Trophoblast cell (in vitro differentiated cells and primary cell): ENCODE measurements at places on chromosomes 3 and 15.

GRCh38 chr3:16511681-16512434 is 1.6 kb downstream of the RFTN1 start:
- DNase-seq, result peak; percentile 12

GRCh38 chr15:92579486-92579885 is 76.1 kb downstream of the FAM174B start:
- DNase-seq, result no peak

DNA sequence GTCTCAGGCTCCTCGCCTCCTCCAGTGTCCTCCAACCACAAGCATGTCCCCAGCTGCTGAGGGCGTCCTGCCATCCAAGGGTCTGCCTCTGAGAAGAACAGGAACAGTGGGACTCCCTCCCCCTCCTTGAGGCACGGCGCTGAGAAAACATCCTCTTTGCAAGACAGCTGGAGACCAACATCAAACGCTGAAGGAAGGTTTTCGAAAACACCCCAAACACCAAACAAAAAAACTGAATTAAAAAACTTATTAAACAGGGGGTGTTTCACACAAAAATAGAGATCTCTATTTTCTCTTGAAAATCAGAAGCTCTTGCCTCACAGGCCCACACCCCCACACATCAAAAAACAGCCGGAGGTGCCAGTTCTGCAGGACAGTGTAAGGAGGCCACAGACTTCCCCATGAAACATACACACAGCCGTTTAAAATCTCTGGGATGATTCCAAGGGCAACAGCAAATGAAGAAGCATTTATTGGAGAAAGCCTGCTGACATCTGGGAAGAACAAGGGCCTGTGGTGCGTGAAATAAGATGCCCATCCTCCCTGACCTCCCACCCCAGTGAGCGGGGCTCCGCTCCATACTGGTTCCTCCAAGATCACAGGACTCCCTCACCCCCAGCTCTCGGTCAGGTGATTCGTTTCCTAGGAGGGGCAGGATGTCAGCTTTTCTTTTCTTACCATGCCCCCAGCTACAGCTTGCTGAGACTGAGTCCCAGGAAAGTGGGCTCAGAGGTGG is 71.3 kb downstream of the NUP210 start:
- no peak for DNase-seq

DNA sequence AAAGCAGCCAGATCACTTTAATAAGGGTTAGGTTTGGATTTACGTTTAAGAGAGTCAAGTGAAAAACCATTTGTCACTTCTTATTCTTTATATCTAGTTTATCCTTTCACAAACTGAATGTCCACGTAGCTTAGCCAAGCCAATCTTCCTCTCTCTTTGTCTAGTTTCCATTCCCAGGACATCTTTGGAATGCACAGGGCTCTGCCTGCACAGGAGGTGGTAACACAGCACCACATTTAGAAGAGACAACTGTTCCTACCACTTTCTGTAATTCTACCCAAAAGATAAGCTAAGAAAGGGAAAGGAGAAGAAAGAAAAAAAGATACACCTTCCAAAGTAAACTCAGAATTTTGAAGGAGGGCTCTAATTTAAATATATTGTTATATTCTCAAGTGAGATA is 67.9 kb downstream of the IGSF11 start:
- DNase-seq, result no peak

- DNase-seq, result no peak
Observed at GRCh38 chr15:74182131-74182530, 8.6 kb downstream of the ISLR start.

DNA sequence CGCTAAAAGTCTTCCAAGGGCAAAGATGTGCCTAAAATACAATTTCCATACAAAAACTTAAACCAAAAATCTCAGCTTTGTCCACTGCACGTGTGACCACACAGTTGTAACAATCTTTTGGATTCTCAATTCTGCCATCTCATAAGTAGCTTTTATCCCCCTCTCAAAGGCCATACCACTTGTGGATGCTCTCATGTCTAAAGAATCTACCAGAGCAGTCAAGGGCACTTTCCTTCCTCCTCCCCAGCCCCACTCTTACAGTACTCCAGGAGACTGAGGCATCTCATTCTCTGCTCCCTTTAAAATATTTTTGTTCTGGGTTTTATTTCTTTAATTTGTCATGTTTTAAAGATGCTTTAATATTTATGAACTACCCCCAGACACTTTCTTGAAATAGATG is 102.3 kb upstream of the PFN2 start:
- no peak for DNase-seq

DNA sequence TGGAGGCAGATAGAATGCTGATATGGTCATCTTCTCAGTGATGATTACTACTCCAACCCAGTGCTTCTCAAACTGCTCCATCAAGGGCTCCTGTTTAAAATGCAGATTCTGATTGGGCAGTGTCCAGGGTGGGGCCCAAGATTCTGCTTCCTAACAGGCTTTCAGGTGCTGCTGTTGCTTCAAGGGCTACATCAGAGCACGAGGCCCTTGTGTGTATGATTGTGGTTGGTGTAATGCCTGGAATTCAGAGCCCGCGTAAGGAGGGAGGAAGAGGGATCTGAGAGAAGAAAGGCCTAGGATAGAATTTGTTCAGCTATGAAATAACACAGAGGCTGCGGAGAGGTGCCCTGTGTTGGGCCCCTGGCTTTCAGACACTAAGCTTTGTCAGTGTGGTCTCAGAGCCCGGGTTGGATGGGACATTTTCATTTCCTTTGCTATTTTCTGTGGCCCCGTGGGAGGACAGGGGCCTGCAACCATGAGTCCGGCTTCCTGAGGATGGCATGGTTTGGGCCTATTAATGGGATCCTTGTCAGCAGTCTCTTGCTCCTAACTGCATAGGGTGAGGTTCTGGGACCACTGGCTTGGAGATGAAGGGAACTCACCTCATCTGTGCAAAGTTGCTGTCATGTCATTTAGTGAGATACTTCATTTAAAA is 53.0 kb downstream of the ATP1B3 start:
- no peak for DNase-seq

DNA sequence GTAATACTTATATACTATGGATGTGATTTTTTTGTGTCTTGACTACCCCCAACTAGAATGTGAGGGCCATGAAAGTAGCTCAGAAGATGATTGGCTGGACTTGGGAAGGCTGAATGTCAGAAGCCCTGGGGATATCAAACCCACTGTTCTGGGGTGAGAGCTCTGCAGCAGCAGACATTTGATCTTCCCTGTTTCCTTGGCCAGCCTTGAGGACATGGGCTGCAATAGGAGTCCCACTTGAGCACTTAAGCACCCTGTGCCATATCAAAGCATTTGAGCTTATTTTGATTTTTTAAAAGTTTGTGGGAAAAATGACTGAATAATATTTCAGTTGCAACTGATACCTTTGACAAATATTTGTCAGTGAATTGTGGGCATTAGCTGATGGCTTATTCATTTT is 21.7 kb downstream of the GTF2E1 start:
- DNase-seq, result no peak

- no peak for DNase-seq
Observed at GRCh38 chr15:85408270-85408746, 27.9 kb downstream of the AKAP13 start.

- DNase-seq, result no peak
Observed at GRCh38 chr3:123129092-123129491, 62.3 kb downstream of the PDIA5 start.

DNA sequence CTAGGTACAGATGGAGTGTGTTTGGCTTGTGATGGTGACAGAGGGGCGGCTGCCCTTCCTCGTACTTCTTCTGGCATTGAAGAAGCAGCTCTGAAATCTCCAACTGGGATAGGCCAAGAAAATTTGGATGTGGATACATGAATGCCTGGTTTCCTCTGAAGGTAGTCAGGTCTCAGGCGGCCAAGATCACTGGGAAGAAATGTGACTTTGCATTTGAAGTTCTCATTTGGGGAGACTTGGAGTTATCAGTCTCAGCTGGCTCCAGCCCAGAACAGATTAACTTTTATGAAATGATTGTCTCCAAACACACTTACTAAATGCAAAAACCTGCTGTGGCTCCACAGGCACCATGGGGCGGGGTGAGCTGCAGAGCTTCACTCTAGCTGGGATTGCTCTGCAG is 215.9 kb downstream of the THSD4 start:
- no peak for DNase-seq

DNA sequence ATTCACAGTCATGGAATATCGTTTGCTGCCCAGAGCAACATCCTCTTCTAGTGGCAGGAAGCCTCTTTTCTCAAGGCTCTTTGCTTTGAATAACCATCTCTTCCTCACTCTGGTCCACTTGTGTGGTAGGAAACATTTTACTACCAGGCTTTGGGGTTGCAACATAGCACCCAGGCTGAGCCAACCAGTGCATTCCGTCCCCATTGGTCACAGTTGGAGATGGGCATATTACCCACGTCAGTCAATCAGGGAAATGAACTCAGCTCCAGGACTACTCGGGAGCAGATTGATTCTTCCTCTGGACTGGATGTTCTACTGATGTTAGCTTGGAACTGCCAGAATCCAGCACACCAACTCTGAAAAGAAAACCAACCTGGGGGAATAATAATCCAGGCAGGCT is 4.2 kb upstream of the PEX5L start:
- DNase-seq, result no peak

GRCh38 chr3:165920984-165921383 is 83.8 kb upstream of the BCHE start:
- DNase-seq, result no peak

DNA sequence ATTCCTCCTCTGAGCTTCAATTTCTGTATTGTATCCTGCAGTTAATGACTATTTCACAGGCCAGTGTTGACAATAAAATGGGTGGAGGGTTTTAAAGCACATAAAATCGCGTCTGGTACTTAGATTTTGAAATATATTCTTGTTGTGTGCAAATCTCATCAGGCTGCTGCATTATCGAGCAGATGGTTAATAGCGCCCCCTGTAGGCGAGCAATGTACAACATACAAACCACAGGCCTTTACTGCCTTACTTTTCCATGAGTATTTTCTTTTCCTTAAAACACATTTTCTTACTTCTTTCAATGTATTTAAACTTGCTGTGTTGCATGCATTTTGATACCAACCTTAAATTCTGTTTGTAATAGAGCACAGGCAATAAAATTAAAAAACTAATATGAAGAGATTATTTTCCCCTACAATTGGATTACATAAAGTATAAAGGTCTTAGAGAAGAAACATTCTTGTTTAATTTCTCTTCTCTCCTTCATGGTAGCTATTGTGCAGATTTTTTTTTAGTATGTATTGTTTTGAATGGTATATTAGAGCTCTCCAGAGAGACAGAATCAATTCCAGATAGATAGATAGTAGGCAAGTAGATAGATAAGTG is 608.4 kb downstream of the CADM2 start:
- DNase-seq, result peak; percentile 59

GRCh38 chr3:136818769-136819391 is at the start of gene SLC35G2:
Gene SLC35G2 (plus strand): TSS chr3:136819126. CDS start chr3:136854461, 35,335 bp downstream.
- no peak for DNase-seq

- peak; percentile 96 for DNase-seq
Observed at GRCh38 chr3:63874769-63875168, 11.1 kb downstream of the ATXN7 start.
